ENCODE measurements at places on chromosomes 7 and 10.

- no peak for DNase-seq
These were observed 22.3 kb downstream of the ADAMTS14 start for GRCh38 chr10:70694418-70695141.

- DNase-seq, result no peak
These were observed 177.6 kb downstream of the GNAI1 start for GRCh38 chr7:80312139-80312661.

DNA sequence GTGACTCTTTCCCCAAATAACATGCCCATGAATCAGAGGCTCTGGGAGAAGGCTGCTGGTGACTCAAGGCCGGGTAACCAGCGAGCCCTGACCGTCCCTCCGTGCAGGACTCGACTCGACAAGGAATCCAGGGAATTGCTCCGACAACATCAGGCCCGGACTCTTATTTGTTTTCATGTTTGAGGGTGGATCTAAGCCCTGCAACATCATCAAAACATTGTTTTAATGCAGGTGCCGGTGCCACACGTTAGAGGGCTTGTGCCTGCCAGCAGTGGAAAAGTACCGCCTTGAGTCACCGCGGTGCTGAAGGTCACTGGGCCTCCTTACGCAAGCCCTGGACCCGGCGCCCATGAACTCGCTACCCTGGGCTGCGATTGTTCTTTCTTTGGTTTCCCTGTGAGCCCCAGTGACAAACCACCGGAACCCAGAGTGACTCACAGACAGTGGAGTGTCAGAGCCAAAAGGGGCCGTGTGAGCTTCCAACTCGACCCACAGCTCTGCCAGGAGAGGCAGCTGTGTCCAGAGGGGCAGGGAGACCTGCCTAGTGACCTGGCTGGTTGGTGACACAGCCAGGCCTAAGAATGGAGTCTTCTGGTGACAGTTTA lies 139.4 kb upstream of the SHH start:
- no peak for DNase-seq

- no peak for DNase-seq
These were observed 52.2 kb upstream of the INHBA start for GRCh38 chr7:41755096-41755495.

GRCh38 chr10:452512-453426 lies 236.7 kb downstream of the DIP2C start:
- peak; percentile 77 for DNase-seq

GRCh38 chr10:27743012-27743876 lies 2.4 kb downstream of the MKX start:
- DNase-seq, result no peak

- no peak for DNase-seq
These were observed 73.0 kb downstream of the TPK1 start for GRCh38 chr7:144762853-144763252.

- no peak for DNase-seq
These were observed 59.7 kb downstream of the HIP1 start for GRCh38 chr7:75679060-75679459.

DNA sequence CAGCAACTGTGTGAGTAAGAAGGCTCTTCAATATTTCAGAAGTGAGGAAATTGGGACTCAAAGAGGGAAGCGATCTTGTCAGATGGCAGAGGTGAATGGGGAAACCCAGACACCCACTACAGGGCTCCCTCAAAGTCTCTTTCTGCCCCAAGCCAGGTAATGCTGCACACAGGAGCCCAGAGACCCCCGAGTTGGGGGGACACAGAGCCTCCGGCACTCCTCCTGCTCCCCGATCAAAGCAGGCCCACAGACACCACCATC lies 139.4 kb downstream of the TNS3 start:
- no peak for DNase-seq
